Stimulated activated CD4-positive, alpha-beta T cell treated with anti-CD3 and anti-CD28 coated beads, Interleukin-15, amount 100 ng/mL, for 24 hours (primary cell): ENCODE measurements at places on chromosomes 7 and 10.

DNA sequence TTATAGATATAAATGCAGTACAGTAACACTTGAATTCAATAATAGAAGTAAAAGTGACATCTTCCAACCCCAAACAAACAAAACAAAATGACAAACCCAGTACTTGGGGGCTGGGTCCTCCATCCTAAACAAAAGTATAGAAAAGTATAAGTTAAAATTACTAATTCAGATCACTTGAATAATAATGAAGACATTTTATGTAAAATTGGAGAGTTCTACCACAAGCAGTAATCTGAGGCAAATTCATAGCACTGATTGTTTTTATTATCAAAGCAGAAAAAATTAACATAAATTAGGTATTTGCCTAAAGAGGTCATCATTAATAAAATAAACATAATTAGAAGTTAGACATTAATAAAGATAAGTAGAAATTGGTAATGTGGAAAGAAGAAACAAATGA lies 81.5 kb downstream of the ITPRID1 start:
- no peak for DNase-seq

DNA sequence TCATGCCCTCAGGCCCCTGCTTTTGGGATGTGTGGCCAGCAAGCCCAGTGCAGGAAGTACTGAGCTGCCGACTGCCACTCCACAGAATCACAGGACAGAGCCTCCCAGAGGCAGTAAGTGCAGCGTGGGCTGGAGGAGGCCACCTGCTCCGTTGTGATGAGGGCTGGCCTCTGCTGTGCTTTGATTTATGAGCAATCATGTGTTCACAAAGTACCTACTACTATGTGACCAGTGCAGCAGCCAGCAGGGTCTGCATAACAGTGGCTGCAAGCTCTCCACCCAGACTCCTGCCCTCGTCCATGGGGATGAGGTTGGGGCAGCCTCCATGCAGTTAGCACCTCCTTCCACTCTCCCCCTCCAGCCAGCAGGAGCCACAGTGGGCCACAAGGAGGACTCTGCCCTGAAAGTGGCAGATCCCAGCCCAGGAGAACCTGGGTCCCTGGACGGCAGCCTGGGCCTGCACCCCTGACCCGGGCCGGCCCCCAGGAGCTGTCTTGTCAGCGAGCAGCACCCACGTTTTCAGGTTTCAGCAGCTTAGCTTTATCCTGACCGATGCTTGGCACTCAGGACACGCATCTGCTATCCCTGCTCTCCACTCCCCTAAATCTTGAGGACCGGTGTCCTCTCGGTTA lies 37.7 kb upstream of the INSIG1 start:
- DNase-seq = no peak

- DNase-seq = peak; percentile 52
These were observed 114.0 kb upstream of the COBL start for GRCh38 chr7:51430480-51431086.

DNA sequence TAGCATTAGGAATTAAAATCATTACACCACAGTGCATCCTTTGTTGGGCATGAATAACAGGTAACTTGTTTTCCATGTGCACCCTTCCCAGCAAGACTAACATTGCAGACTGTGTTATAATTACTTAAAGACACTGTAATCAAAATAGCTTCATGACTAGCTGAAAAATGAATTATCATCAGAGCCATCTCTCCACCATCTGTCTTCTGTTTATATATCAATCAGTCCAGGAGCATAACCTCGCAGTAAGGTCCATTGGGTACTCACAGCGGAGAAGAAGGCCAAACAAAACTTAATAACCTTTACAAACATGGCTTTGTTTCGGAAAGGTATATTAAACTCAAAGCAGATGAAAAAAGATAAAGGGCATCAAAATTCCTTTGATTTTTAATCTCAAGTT lies 90.6 kb downstream of the ODAD2 start:
- no peak for DNase-seq

DNA sequence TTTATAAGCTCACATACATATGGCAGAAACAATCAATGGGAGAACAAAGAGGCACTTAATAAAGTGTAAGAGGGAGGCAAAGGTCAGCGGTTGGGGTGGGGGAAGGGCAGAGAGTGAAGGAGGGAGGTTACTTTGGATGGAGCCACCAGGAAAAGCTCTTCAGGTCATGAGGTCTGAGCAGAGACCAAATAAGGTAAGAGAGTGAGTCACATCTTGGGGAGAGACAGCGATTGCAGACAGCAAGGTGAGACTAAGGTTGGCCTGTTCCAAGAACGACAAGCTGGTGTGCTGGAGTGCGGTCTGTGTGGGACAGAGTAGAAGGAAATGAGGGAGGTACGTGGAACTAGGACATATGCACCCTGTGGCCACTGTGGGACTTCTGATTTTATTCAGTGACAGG lies 74.3 kb upstream of the TOMM7 start:
- DNase-seq = no peak

DNA sequence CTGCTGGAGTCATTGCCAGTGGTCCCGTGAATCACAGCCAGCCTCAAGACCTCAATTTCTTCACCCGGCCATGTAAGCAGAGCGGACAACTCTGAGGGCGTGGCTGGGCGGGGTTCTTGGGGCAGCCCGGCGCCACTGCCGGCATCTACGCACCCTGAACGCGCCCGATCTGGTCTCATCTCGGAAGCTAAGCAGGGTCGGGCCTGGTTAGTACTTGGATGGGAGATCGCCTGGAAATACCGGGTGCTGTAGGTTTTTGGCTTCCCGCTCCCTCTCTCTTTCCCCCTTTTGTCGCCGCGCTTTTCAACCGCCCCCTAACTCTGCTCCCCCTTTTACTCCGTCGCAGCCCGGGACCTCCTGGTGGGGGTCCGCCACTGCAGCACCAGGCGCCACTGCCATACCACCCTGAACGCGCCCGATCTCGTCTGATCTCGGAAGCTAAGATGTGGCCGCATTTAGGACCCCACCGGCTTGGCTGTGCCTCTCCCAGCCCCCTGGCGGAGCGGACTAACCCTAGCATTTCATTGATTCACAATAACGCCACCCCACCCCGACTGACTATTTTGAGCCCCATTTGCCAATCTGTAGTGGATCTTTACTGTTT lies 25.3 kb downstream of the GARIN1A start:
- DNase-seq = peak; percentile 80

GRCh38 chr7:141717450-141717849 lies 9.3 kb downstream of the WEE2 start:
- DNase-seq = no peak

- no peak for DNase-seq
These were observed 105.3 kb downstream of the ADCY1 start for GRCh38 chr7:45679516-45679915.

- no peak for DNase-seq
These were observed 36.0 kb upstream of the KCNIP2 start for GRCh38 chr10:101879456-101880231.
